ENCODE measurements at places on chromosomes 4 and X.

GRCh38 chr4:1501754-1502500 is 95.7 kb upstream of the NKX1-1 start:
- DNase-seq = no peak

DNA sequence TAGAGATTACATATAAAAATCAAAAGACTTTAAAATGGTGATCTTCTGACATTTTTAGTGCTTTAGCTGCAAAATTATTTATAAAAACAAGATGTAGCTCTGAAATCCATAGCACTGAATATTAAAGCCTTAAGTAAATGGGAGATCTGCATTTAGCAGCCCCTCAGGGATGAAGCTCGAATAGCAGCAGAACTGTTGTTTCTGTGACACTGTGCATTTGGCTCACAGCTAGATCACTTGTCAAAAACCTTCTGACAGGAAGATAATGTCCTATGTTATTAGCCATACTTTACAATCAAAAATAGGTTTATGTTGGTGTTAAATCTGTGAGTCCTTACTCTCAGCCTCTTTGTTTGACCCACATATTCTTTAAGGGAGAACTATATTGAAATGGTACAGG is 14.1 kb upstream of the PYURF start:
- DNase-seq = no peak

GRCh38 chr4:121824171-121824527 is 466 bp upstream of the CCNA2 start:
- no peak for DNase-seq

GRCh38 chrX:136477026-136477425 is 10.7 kb upstream of the BRS3 start:
- no peak for DNase-seq

DNA sequence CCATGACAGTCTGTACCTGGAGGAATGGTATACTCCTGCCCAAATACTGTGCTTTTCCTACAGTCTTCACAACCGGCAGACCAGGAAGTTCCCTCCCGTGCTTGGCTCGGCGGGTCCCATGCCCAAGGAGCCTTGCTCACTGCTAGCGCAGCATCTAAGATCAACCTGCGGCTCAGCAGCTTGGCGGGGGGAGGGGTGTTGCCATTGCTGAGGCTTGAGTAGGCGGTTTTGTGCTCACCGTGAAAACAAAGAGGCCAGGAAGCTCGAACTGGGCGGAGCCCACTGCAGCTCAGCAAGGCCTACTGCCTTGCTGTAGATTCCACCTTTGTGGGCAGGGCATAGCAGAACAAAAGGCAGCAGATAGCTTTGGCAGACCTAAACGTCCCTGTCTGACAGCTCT is 152.7 kb downstream of the TEX11 start:
- peak; percentile 1 for DNase-seq

DNA sequence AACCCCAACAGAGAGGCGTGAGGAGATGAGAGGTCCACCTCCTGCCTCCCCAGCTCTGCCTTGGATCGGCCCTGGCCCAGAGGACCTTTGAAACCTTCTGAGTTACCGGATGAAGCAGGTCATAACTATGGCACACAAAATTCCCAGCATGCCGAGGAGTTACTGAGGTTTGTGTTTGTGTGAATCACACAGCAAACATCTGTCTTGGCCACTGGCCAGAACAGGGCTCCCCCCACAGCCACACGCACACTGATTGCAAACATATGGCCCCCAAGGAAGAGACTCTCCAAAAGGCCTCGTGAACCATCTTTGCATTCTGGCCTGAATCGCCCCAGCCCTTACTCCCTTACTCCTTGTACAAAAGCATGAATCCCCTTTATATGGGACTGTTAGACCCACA is 18.9 kb downstream of the RPS4X start:
- DNase-seq = no peak

DNA sequence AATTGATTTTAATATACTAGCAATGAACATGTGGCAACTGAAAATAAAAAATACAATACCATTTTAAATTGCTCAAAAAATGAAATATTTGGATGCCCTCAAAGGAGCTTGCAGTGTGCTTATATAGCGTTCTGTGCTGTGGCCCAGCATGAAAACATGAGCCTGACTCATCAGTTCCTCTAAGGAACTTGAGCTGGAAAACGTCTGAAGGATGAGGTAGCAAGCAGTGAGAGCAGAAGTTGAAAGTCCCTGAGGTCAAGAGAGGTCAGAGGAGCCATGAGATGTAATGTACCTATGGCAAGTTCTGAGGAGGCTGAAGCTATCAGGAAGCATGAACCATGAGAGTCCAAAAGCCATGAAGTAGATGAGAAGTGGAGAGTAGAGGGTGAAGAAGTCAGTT is 59.7 kb downstream of the HMGB3 start:
- no peak for DNase-seq

DNA sequence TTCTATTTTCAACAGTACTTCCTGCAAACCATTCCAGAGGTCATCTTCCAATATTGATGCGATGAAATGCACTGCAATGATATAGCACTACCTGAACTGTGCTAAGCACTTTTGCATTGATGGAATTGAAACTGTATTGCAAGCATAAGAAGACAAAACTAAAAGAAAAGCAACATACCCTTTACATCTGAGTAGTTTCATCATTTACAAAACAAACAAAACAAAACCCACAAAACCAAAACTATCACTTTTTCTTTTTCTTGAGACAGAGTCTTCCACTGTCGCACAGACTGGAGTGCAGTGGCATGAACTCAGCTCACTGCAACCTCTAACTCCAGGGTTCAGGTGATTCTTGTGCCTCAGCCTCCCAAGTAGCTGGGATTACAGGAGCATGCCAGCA is 120.1 kb upstream of the NAP1L5 start:
- DNase-seq = no peak

GRCh38 chr4:25370242-25370641 is 6.8 kb upstream of the ANAPC4 start:
- no peak for DNase-seq

GRCh38 chr4:4344915-4345527 is 41.9 kb upstream of the NSG1 start:
- no peak for DNase-seq

- no peak for DNase-seq
Observed at GRCh38 chr4:160276785-160277325, 1174.0 kb downstream of the RAPGEF2 start.

GRCh38 chr4:4990329-4990728 is 28.9 kb downstream of the CYTL1 start:
- no peak for DNase-seq

GRCh38 chr4:128907981-128908380 is 98.5 kb downstream of the JADE1 start:
- no peak for DNase-seq

DNA sequence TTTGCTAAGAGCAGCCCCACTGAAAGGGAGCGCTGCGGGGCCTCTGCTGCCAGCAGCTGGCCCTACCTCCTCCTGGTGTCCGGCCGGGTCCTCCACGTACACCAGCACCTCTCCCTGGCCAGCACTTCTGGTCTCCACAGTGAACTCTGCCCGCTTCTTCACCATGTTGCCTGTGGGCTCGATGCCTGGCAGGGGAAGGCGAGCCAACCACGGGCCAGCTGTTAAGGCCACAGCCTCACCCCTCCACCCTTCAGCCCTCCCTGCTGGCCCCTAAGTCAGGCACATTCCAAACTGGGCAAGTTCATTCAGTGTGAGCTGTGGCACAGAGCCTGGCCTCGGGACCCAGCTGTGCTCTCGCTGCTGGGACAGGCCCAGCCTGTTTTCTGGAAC is 7.8 kb downstream of the FLNA start:
- no peak for DNase-seq

DNA sequence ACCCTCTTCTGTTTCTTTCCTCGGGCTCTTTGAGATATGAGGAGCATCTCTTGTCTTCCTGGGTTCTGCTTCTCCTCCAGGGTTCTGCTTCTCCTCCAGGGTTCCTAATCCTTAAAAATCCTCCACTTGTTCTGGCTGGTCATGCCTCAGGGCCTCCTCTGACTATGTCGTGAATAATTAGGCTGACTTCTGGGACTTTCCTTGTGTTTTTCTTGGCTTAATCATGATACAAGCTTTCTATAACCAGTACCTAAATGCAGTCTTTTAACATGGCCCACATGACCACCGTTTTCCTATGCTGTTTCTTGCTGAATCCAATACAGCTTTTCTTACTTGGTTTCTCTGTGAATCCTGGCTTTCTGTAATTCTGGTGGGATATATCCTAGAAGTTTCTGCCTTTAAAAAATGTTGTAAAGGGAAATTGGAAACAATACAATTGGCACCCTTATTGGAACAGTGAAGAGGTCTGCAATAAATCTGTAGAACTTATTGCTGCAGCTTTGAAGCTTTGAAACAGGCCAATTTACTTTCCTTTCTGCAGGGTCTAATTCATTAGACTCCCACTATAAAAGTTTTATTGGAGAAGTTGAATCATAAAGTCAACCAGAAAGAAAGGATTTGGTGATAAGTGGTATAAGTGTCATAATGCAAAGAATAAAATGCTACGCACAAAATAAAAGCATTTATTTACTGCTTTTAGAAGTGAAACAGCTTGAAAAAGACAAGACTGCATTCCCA is 213.1 kb downstream of the UGT8 start:
- DNase-seq = no peak

- no peak for DNase-seq
Observed at GRCh38 chrX:7132335-7133049, 15.0 kb upstream of the STS start.

- DNase-seq = no peak
Observed at GRCh38 chr4:105182211-105182610, 35.5 kb downstream of the TET2 start.

- peak; percentile 34 for DNase-seq
Observed at GRCh38 chr4:38860788-38861424, 4.3 kb upstream of the TLR6 start.

- DNase-seq = no peak
Observed at GRCh38 chrX:69021141-69021960, 143.9 kb downstream of the PJA1 start.

GRCh38 chrX:149848855-149849254 is 32.1 kb upstream of the MAGEA8 start:
- DNase-seq = no peak

DNA sequence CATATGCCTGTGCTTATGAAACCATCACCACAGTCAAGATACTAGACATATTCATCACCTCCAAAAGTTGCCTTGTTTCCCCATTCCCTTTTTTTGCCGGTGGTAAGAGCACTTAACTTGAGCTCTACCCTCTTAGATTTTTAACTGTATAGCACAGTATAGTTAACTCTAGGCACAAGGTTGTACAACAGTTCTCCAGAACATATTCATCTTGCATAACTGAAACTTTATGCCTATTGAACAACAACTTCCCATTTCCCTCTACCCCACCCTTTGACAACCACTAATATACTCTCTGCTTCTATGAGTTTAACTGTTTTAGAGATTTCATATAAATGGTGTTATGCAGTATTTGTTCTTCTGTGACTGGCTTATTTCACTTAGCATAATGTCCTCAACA is 119.3 kb downstream of the ASB9 start:
- no peak for DNase-seq

DNA sequence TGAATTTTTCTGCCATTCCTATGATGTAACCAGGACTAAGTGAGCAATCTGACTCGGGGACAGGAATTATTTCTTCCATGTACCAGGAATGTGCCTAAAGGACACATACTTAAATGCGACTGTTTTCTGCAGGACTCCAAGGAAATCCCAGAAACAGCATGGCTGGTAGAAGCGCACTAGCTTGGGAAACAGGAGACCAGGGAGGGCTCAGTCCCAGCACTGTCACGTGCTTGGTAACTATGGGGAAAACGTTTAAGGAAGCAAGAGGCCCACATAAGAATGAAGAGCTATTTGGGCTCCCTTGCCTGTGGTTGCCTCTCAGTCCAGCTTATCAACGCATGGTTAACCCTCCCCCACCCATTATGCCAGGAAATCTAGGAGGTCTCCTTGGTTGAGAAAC is 19.6 kb downstream of the MPP1 start:
- DNase-seq = no peak

Data from stimulated activated CD4-positive, alpha-beta T cell treated with anti-CD3 and anti-CD28 coated beads, Interleukin-1b, Interleukin-23, amount 100 ng/mL, for 1 hour (primary cell).